ENCODE measurements at places on chromosomes 12 and 14.

GRCh38 chr14:77616133-77616453 is 344 bp downstream of the SPTLC2 start:
- DNase-seq, result no peak

DNA sequence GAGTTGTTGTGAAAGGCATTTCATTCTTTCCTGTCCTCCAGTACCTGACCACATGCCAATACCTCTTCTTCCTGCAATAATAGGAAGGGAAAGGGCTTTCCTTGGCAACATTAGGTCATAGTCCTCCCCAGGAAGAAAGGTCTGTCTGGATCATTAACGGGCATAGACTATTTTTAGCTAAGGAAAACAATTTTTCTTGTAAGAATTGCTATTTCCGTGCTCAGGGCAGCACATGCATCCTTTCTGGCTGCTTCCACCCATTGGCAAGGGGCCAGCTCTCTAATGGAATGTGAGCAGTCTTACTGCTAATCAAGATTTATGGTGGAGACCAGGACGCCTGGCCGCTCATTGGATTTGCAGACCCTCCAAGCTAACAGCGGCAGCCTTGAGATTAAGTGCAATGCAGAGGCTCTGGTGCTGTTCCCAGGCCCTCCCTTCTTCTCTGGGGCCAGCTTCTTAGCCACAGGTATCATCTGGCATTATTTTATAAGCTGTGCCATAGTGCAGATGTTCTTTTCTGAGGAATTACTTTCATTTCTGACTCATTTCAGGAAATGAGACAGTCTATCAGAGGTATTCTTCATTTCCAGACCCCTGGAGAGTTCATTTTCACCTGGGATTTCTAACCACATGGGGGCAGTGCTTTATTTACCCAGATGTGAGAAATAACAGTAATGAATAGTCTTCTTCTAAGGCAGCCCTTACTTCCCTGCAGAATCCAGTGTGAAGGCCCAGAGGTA is 52.9 kb downstream of the ANO6 start:
- no peak for DNase-seq

DNA sequence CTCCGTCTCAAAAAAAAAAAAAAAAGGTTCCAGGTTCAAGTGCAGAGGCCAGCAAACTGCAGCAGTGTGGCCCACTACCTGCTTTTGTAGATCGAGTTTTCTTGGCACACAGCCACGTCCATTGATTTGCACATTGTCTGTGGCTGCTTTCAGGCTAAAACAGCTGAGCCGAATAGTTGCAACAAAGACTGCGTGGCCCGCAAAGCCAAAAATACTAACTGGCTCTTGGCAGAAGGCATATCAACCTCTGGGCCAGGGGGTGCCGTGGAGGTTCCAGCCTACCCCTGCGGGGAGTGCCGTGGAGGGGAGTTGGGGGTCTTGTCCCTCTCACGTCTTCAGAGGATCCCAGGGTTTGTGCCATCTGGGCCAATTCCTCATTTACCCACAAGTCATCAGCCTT is 170.1 kb downstream of the ADGRD1 start:
- DNase-seq, result peak; percentile 43

DNA sequence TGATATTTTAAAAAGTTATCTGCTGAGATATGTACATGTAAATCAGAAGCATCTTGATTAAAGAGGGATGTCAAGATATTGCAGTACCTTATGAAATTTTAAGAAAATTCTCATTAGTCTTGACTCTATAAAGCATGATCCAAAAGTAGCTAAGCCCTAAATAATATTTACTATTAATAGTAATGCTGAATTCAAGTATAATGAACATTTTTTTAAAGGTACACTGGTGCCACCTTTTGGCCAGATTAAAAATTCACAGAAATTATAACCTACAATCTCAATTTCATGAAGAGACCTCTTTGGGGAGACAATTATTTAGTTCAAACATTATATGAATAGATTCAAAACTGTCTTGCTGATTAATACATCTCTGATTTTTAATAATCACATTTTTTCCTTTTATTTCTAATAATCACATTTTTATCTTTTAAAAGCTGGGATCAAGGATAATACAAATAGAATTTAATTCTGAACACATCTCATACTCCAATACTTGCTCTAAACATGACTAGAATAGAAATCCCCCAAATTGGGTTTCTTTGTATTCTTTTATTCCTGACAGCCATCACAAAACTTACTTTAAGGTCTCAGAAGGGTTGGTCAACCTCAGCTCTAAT is 13.4 kb downstream of the AKAP5 start:
- no peak for DNase-seq

DNA sequence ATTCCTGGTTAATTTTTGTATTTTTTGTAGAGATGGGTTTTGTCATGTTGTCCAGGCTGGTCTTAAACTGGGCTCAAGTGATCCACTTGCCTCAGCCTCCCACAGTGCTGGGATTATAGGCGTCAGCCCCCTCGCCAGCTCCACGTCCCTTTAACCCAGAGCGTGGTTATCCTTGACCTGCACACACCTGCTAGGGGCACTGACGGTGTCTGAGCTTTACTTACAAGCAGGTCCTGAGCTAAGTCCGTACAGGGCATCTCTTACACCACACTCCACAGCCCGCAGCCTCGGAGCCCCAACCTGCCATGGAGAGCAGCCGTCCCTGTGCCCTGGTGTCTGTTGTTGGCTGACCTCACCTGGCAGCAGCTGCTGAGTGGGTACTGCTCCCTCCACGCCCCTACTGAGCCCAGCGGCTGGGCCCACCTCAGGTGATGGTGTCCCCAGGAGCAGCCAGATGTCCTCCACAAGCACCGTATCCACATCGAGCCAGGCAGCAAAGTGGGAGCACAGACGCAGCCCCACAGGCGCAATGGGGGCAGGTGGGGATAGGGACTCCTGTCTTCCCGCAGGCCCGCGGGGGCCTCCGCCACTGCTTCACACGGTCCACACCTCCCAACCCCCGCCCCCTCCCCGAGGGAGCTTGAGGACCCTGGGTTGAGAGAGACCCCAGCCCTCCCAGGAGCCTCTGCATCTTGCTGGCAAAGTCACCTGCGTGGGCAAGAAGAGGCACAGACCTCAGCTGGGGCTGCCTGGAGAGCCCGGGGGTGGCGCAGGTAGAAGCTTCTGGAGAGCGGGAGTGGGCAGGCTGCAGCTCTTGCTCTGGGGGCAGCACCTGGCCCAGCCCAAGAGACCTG is 325.4 kb upstream of the SFSWAP start:
- DNase-seq, result no peak

DNA sequence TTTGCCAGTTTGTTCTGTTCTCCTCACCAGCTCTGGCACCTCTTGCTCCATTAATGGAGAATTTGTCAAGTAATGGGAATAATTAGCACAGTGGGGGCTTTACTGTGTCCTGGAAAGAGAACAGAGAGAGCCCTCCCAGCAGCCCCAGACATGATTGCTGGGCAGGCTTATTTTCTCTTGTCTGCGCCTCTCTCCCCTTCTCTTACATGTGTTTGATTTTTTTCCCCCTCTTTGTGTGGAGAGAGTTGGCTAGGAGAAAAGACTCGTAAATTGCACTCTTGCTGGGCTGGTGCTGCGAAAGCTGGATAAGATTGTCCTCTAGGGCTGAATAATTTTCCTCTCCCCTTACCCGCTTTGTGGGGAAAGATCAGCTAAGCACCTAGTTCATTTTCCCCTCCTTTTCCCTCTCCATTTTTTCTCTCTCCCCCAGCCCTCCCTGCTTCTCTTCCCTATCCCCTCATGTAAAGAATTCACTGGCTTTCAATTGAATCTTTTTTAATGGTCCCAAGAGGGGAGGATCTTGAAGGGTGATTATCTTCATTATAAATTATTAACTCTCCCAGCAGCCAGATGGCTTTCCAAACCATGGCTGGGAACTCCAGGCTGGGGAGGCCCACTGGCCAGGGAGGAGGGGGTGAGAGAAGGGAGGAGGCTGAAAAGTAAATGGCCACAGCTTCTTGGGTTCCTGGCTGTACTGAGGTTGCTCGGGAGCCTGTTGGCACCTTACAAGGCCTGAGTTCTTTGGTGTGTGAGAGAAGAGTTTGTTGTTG is 62.2 kb downstream of the NRXN3 start:
- no peak for DNase-seq

GRCh38 chr14:65210118-65210821 is 108.0 kb upstream of the MAX start:
- DNase-seq, result no peak

GRCh38 chr12:116609319-116610114 is 50.3 kb downstream of the MAP1LC3B2 start:
- DNase-seq, result no peak

DNA sequence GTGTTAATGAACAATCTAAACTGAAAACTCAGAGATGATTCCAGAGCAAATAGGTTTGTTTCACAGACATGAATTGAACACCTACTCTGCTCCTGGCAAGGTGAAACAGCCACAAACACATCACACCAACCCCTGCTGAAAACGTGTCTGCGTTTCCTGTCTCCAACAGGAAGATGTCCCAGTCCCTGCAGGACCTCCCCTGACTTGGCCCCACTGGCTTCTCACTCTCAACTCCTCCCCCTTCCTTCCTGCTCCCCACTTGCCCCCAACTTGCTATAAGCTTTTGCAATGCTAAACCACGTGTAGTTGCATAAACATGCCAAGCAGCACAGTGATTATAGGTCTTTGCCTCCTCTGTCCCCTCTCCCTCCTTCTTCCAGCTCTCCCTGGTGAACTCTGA is 567.6 kb downstream of the BCL11B start:
- DNase-seq, result peak; percentile 68

Data from activated CD8-positive, alpha-beta memory T cell treated with anti-CD3 and anti-CD28 coated beads for 24 hours (primary cell).